Ovary (tissue), 10 donors: ENCODE measurements at places on chromosomes 6 and 20. TPM values are rescaled to one million over a fixed set of nuclear protein-coding genes. Genes with fewer than 3 reads are reported as not detected.

The GJA1 gene
- 74.3 TPM for total RNA-seq

The OPN5 gene
- not detected for total RNA-seq

The TUBE1 gene
- 39.1 TPM for total RNA-seq

The PROCR gene
- 11.9 TPM for total RNA-seq

The PEX3 gene
- total RNA-seq, result 21.0 TPM

The NKX2-4 gene
- total RNA-seq, result not detected

The GGT7 gene
- total RNA-seq, result 16.9 TPM

The SSTR4 gene
- not detected for total RNA-seq

The EFCAB8 gene
- not detected for total RNA-seq

The C20orf204 gene
- total RNA-seq, result 1.8 TPM

The PTK7 gene
- total RNA-seq, result 65.7 TPM

- DNase-seq, result no peak
These were observed 34.1 kb upstream of the TIAM2 start for GRCh38 chr6:154960854-154961530.

DNA sequence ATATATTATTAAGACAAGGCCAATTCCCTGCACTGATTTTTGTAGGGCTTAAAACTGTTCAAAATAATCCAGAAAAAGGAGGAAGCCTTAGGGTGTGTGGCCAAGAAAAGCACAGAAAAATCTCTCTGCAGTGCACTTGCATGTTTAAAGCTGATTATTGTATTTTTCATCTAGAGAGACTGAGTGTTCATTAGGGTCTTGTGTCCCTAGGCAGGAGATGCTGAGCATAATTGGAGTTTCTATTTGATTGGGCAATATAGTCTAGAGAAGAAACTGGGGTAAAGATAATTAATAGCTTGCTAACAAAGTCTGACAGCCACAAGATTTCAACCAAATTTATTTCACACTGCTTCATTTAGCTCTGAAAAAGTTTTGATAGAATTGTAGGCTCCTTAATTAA lies 2.4 kb downstream of the FLRT3 start:
- no peak for DNase-seq

- DNase-seq, result no peak
These were observed 108.3 kb downstream of the CARMIL1 start for GRCh38 chr6:25387483-25387882.

DNA sequence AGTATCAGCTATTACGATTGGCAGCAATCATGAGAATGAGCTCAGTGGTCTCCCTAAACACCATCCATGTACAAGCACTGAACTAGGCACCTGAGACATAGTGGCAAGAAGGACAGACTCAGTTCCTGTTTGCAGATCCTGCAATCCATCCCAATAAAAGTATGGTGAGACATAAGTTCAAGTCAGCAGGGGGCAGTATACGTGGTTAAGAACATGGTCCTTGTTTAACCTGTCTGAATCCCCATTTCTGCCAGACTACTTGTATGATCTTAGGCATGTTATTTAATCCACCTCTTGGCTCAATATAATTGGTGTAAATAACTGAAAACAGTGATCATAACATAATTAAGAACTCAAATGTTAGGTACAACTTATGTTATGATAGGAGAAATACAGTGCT lies 33.2 kb upstream of the PNISR start:
- no peak for DNase-seq

DNA sequence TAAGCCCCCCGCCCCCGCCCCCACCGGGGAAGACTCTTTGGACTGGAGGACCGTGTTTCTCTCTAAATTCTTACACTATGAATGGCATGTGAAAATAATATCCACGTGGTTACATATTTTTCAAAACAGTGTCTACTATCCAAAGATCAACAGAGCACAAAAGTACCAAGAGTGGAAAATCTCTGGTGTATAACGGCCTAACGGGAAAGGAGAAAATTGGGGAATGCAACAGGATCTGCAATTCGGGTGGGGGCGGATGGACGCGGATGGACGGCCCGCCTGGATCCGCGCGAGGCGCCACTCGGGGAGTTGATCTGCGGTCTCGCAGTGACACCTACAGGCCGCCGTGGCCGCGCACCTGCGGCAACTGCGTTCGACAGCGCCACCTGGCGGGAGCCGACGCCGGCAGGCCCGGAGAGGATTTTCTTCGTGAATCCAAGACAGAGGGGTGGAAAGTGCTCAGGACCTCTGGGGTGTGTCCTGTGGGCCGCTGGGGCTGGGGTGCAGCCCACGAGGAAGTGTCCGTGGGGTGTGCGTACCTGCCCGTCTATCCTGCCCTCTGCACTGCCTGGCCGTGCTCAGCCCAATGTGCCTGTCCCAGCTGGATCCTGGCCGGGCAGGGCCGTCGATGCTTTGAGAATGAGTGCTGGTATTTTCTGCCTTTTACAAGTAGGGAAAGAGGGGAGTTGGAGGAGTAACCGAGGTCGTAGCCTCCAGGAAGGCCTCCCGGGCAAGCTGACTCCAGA lies 18.6 kb downstream of the ANKRD60 start:
- peak; percentile 89 for DNase-seq

DNA sequence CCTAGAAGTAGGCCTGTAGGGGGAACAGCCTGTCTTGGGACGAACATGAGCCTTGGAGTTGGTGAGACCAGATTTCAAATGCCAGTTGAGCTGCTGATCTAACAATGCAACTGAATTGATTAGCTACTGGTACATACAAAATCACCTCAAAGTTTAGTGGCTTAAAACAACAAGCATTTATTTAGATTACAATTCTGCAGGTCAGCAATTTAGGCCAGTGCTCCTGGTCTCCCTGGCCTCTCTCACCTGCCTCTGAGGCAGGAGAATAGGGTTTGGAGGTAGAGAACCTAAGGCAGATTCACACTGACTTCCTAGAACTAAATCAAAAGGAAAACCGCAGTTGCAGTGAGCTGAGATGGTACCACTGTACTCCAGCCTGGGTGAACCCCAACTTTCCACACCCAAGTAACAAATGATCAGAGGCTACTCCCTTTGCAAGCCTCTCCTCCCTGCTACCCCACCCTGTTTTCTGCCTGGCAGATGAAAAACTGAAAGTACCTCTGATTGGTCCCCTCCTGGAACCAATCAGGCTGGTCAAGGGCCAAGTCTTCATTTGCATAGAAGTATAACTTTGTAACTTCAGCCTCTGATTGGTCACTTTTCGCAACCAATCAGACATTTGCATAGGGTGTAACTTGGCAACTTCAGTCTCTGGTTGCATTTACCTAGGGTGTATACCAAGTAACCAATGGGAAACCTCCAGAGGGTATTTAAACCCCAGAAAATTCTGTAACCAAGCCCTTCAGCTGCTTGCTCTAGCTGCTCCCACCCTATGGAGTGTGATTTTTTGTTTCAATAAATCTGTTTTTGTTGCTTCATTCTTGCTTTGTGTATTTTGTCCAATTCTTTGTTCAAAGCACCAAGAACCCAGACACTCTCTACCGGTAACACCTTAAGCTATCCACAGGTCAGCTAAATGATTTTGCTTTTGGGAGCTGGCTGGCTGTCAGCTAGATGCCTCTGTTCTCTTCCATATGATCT lies 8.1 kb upstream of the UBR2 start:
- DNase-seq, result no peak

- no peak for DNase-seq
These were observed 144.6 kb downstream of the UTRN start for GRCh38 chr6:144429753-144430152.

DNA sequence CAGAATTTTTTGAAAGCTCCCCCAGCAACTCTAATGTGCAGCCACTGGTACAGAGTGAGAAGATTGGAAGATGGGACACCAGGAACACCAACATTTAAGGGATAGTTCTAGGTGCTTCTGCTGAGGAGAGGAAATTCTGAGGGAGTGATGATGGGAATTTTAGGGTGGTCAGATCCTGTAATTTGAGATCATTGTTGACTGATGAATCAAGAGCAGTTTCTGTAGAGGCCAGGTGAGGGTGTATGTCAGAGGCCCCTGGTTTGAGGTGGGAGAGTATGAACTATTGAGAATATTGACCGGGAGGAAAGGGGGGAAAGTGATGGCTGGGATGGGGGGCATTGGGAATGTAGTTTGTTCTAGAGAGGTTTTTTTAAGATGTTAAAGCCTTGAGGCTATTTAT lies 47.2 kb downstream of the PTPRA start:
- no peak for DNase-seq

- no peak for DNase-seq
These were observed 2.7 kb upstream of the ZFAND3 start for GRCh38 chr6:37816599-37817375.

GRCh38 chr6:154295733-154296132 lies 60.9 kb downstream of the IPCEF1 start:
- DNase-seq, result no peak

DNA sequence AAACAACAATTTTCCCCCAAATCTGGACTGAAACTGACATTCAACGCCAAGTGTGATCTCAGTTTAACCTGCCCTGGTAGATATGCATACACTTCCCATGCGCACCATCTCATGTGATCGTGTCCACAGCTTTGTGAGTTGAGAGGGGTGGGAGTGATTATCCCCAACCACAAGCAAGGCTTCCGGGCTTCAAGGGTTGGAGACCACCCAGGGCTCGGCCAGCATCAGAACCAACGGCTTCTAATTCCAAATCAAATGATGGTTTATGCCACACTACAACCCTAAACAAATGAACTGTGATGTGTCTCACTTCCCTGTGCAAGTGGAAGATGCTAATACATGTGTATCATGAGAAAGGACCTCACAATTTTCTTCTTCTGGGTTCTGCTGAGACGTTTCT lies 515 bp upstream of the TGM3 start:
- no peak for DNase-seq

DNA sequence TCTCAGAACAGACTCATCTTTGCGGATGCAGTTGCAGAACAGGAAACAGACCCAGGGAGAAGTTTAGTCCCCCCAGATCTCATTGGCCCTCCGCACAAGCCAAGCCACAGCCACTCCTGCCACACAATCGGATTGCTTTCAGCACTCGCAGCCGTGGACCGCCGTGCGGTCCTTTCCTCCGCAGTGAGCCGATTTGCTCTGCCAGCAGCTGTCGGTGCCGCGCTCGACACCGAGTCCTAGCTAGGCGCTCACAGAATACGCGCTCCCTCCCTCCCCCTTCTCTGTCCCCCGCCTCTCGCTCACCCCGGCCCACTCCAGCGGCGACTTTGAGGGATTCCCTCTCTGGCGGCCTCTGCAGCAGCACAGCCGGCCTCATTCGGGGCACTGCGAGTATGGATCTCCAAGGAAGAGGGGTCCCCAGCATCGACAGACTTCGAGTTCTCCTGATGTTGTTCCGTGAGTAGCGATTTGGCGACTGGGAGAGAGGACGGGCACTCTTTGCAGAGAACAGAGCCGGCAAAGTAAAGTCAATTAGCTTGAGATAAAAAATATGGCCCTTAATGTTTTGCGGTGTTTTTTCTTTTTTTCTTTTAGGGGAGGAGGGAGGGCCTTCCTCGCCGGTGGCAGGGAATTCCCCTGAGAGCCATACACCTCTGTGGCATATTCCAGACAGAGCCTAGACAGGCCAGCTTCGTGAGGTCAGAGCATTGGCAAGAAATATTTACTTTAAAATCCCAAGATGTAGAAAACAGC lies at the start of gene LAMP5:
LAMP5 (plus strand) TSS at position 130 of the 753 bp plus-strand sequence; CDS start at position 393, 263 bp downstream.
- no peak for DNase-seq

DNA sequence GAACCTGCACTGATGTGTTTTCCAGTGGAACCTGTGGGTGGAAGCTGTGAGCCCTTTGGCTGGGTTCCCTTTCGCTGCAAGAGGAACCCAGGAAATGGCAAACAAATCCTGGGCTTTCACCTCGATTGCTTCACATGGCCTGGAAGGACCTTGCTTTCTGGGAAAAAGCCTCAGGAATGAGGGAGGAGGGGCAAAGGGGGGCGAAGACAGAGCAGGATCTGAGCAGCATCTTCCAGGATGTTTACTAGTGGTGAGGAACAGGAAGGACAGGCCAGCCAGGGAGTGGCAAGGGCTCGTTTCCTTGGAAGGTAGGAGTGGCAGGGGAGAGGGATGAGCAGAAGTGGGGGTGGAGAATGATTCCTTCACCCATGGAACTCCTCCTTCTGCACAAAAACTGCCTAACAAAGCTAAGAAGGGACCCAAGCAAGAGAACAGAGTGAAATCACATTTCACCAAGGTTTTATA lies 5.9 kb downstream of the SLC2A10 start:
- DNase-seq, result peak; percentile 39

DNA sequence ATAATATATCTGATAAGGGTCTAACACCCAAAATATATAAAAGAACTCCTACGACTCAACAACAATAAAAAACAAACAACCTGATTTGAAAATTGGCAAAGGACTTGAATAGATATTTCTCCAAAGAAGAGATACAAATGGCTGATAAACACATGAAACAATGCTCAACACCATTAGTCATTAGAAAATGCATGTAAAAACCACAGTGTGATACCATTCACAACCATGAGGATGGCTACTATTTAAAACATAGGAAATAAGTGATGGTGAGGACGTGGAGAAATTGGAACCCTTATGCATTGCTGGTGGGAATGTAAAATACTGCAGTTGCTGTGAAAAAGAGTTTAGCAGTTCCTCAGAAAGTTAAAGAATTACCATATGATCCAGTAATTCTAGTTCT lies 41.4 kb downstream of the PTGIS start:
- no peak for DNase-seq

- no peak for DNase-seq
These were observed 135.1 kb downstream of the TMEM242 start for GRCh38 chr6:157188213-157188612.

DNA sequence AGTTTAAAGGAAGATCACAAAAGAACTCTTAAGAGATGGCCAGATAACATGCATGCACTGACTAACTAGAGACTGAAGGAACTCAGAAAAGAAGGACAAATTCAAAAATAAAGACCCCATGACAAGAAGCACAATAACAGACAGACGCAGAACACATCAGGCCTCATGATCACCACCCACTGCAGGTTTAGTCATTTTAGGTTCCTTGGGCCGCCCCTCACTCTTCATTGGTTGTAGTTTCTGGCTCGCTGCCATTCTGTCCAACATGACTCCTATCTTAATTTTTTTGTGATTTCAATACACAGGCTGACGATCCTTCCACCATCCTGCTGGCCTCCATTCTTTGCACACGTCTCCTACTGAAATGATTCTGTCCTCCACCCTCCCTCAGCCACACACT lies 21.6 kb downstream of the STX7 start:
- DNase-seq, result no peak

DNA sequence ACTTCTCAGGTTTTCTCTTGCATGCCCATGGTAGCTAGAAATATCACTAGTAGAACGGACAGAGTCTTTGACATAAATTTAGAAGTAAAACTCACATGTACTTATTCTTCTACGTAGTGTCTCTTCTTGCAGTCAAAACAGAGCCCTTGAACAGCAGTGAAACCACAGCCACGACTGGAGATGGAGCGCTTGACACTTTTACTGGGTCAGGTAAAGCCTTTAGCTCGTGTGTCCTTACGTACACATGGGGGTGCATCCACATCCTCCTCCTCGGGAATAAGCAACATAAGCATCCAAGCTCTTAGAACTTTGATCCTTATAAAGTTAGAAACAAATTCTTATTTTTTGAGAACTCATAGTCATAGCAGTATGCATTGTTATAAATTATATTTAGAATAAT lies 215.3 kb downstream of the EYA4 start:
- no peak for DNase-seq

DNA sequence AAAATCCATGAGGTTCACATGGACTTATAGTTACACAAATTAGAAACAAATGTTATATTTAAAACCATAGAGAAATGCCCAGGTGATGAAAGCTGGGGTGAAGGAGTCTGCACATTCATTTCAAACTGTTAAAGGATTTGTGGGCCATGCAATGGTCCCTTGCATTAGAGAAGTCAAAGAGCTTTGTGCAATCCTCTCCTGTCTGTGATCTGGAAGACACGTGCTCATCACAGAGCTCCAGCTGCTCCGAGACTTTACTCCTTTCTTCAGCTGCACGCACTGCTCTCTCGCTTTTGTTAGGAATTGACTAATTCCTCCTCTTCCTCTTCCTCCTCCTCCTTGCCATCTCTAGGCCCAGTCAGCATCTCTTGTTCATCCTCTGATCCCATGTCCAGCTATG lies 4.1 kb upstream of the AIF1 start:
- no peak for DNase-seq
